AG10803 (cell line): ENCODE measurements at places on chromosomes 1 and 21.
A peak's percentile ranks its signal among the peaks of the same experiment; 100 is the strongest.

DNA sequence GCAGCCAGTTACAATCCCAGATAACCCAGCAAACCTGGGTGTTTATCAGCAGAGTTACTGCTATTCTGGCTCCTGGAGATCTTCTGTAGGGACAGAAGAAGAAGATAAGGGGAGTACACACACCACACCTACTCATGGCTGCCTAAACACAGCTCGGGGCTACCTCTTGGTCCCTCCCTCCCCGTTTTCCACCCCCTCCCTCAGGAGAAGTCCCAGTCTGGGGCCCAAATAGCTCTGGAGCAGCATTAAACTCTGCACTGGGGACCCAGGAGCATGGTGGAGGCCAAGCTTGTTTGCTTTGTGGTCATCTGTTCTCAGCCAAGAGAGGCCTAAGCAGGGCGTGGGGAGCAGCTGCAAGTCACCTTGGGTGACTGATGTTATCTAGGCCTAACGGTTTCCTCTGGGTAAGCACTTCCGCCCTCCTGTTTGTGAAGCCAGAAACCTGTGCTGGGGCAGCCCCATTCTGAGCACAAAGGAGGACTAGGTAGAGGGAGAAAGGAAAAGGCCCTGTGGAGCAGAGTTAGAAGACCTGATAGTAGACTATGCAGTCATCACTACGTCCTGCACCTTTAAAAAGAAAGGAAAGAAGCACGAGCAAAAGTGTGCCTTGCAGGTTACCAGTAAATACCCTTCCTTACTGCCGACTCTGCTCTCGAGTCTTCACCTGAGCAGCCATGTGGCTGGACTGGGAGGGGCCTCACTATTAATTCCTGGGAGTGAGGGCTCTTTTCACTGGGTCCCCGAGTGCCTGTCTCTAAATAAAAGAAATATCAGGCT lies 2.0 kb upstream of the RCSD1 start:
- no peak for DNase-seq

DNA sequence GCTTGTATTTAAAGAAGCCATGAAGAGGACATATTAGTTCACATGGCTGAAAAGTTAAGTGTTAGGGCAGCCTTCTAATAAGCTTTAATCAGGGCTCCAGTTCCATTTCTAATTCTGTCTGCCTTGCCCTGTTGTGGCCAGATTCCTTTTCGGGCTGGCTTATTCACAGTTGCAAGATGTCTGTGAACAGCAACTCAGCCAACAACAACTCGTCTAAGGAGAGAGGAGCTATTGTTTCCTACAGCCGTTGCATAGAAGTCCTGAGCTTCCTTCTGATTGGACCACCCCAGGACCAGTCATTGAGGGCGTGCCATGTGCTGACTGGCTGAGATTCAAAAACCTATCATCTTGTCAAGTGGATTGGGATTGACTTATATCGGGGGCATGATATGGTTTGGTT lies 18.6 kb upstream of the COQ8A start:
- DNase-seq, result no peak

GRCh38 chr1:110870721-110871388 lies 2.1 kb upstream of the CD53 start:
- no peak for DNase-seq

DNA sequence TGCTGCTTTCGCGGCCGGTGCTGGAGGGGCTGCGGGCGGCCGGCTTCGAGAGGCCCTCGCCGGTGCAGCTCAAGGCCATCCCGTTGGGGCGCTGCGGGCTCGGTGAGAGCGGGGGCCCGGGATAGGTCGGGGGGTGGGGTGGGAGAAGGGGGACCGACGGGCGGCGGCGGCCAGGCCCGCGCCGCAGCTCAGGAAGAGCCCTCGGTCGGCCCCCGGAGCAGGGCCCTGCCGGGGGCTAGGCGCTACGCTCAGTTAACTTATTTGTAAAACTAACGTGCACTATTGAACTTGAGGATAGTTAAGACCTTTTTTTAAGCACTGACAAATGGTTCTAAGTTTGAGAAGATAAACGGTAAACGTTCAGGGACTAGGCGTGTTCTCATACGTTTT lies 418 bp downstream of the DDX20 start:
- DNase-seq, result no peak

DNA sequence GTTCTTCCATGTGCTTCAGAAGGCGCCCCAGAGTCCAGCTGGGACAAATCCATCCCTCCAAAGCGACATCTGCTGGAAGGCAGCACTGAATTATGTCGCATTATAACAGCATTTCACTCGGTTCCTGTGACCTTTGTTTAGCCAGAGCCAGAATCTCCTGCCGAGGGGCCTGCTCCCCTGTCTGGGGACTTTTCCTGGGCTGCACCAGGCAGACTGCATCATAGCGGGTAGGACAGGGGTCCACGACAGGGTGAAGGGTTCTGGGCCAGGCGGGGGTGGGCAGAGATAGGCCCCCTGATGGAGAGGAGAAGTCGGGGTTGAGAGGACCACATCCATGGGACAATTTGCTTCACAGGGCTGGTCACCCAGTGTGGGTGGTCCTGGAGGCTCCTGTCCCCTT lies 276.9 kb downstream of the MATN1 start:
- no peak for DNase-seq

DNA sequence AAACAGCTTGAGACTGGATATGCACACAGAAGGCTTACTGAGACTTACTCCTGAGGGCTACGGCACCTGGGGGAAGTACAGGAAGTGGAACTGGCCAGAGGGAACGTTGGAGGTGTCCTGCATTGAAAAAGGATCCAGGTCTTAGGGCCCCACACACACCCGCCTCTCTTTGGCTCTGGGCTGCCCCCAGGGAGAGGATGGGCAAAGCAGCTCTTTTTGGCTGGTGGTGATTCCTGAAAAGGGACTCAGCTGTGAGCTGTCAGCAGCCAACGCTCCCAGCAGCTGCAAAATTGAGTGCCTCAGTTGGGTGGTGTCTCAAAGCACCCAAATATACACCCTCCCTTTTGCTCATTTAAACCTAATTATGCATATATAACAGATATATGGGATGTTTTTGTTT lies 213.2 kb downstream of the TNR start:
- no peak for DNase-seq

- no peak for DNase-seq
These were observed 293.0 kb downstream of the NTNG1 start for GRCh38 chr1:107433635-107434360.

GRCh38 chr1:101914473-101915242 lies 82.1 kb downstream of the OLFM3 start:
- DNase-seq, result no peak

DNA sequence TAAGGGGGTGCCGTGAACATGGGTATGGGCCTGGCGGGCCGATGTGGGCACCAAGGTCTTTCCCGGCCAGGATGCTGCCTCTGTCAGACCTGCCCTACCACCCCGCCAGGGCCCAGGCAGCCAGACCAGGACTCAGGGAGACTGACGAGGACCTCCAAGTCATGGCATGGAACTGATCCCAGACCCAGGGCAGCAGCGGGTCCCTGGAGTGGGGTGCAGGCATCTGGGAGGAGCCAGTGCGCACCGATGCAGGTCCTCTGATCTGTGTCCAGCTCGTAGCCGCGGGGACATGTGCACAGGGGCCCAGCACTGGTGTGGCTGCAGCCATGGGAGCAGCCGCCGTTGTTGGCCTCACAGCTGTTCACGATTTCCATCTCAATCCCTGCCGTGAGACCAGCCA lies 56.8 kb downstream of the ARHGEF16 start:
- no peak for DNase-seq

DNA sequence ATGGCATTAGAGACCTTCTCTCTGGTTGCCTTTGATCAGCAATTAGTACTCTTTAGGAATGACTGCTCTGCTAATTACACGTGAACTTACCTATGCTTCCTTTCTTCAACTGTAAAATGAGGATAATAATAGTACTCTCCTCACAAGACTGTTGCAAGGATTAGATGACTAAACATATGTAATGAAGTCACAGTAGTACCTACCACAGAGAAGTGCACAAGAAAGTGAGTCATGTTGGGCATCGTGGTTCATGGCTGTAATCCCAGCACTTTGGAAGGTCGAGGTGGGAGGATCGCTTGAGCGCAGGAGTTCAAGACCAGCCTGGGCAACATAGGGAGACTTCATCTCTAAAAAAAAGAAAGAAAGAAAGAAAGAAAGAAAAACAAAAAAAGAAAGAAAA lies 68.1 kb upstream of the AK4 start:
- DNase-seq, result peak; percentile 11

GRCh38 chr1:8394456-8395321 lies 76.8 kb downstream of the SLC45A1 start:
- DNase-seq, result peak; percentile 83

DNA sequence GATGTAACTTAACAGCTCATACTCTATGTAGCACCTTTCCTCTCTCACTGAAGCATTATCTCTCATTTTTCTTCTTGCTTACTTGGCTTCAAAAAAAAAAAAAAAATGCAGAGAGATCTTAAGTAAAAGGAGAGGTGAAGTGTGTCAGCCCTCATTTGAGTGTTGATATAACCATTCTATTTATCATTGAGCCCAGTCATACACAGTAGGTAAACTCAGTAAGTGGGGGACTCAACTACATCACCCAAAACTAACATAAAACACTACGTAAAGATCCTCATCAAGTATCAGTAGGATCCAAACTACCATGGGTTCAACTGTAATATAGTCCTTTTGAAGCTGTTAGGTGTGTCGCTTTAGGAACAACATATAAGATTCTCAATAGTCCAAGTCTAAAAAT lies 8.2 kb downstream of the PNRC2 start:
- DNase-seq, result no peak

- peak; percentile 71 for DNase-seq
These were observed at the start of gene SLC22A15 for GRCh38 chr1:115976062-115976920. Gene SLC22A15, plus strand, starts transcription at chr1:115976513. Its CDS starts 115 bp downstream, at chr1:115976628.

GRCh38 chr21:43779660-43780059 lies 3.6 kb upstream of the CSTB start:
- DNase-seq, result no peak

- no peak for DNase-seq
These were observed 4.4 kb upstream of the HNRNPU start for GRCh38 chr1:244868484-244869363.

DNA sequence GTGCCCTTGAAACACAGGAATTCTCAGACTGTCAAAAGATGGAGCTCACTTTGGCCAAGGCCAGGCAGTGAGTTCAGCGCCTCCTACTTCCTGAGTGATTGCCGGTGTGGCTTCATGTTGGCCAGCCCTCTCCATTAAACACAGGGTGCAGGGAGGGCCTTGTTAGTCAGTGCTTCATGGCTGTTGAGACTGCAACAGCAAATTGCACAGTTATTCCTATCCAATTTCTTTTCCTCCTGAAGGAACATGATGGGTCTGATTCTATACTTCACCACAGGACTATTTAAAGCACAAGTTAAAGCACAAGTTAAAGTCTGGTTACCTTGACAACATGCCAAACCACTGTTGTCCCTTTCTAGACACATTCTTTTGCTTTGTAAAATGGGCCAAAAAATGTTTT lies 156.6 kb downstream of the SIPA1L2 start:
- DNase-seq, result peak; percentile 61

- no peak for DNase-seq
These were observed 19.0 kb downstream of the SDHC start for GRCh38 chr1:161333166-161333565.

- DNase-seq, result no peak
These were observed 169.6 kb upstream of the LHX8 start for GRCh38 chr1:74964508-74965102.

DNA sequence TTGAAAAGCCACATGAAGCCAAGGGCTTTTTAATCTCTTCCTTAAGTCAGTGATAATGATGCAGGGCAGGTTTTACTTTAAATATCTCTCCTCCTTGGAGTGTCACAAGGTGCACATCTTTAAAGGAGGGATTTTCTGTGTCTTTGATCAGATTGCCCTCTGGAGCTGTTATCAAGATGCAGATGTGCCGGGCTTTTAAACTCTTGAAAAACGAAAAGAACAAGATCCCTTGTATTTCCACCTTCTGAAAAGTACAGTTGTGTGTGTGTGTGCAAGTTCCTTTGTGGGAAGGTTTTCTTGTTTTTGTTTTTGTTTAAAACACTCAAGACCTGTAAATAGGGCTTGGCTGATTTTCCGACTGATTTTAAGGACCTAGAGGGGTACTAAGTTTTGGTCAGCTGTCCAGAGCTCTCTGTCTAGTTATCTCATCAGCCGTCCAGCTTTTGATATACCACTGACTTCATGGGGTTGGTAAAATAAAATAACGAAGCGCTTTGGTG lies 1.6 kb downstream of the MARK1 start:
- no peak for DNase-seq

GRCh38 chr1:197526736-197527371 lies 248.4 kb downstream of the DENND1B start:
- peak; percentile 45 for DNase-seq

DNA sequence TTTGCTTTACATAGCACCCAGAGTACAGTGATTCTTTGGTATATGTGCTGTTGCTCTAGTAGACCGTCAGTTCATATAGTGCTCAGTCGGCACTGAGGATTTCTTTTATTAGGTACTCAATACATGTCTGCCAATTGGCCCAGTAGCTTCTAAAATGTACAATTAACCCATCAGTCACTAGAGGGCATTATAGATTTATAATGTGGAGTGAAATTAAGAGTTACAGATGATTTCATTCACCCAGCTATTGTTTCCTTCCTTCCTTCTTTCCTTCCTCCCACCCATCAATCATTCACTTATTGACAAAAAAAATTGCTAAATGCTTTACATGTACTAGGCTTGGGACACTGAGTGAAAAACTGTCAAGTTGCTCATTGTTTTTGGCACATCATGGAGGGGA lies 263.6 kb upstream of the USP24 start:
- DNase-seq, result peak; percentile 30

GRCh38 chr1:243325305-243325890 lies 69.6 kb downstream of the SDCCAG8 start:
- DNase-seq, result peak; percentile 75

- no peak for DNase-seq
These were observed 57.7 kb upstream of the NUF2 start for GRCh38 chr1:163263818-163264655.

GRCh38 chr1:115654663-115655305 lies 13.0 kb downstream of the VANGL1 start:
- peak; percentile 15 for DNase-seq

DNA sequence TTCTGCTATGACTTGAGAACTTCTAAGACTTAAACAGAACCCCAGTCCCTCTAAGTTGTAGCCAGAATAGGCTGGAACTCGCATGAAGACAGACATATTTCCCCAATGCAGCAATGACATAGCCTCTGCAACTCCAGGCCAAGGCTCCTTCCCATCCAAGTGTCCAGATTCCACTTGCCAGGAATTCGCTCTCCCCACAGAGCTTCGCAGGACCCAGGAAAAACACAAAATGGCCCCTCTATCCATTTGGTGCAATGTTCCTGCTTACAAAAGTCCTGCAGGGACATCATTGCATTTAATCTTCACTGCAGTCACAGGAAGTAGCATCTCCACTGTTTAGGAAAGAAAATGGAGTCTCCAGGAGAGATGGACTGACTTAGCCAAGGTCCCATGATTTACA lies 147.5 kb upstream of the KLHDC7A start:
- DNase-seq, result no peak

GRCh38 chr1:117339866-117340700 lies 27.2 kb upstream of the MAN1A2 start:
- DNase-seq, result peak; percentile 26
